ENCODE measurements at places on chromosomes 12 and 14.

DNA sequence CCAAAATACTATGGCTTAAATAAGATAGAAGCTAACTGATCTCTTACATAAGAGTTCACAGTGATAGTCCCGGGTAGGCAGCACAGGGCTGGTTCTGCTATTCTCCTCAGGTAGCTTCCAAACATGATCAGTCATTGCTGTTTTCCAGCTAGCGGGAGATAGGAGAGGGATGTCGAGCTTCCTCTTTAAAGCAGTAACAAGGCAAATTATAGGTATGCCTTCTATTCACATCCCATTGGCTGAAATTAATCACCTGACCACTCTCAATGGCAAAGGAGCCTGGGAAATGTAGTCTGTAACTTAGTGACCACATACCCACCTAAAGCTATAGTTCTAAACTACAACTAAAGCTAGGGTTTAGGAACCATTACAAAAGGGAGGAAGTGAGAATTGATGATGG, 34.5 kb upstream of the VRK1 start:
- peak; percentile 41 for DNase-seq

DNA sequence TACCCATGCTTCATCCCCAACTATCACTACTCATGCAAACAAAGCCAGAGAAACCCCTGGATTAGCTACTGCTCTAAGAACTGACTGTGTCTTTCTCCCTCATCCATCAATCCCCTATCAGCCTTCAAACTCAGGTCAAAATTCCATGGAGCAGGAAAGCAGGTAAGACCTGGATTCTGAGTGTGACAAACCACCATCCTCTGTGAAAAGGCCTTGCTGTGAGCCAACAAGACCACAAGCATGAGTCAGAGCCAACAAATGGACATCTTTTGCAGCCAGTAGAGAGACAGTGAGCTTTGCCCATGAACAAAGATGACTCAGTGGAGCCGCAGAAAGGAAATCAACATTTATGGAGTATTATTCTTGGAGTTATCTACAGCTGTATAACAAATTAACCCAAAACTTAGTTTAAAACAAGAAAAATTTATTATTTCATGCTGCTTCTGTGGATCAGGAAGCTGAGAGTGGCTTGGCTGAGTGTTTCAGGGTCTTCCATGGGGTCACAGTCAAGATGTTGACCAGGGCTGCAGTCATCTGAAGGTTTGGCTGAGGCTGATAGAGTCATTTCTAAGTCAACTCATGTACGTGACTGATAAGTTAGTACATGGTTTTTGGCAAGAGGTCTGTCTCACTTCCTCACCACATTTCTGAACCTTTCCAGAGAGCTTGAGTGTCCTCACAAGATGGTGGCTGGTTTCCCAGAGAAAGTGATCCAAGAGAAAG, 61.1 kb downstream of the PITPNM2 start:
- DNase-seq: peak; percentile 75

GRCh38 chr12:91769736-91770135, 375.9 kb downstream of the BTG1 start:
- no peak for DNase-seq

GRCh38 chr14:106826833-106827369, 1300.5 kb downstream of the TMEM121 start:
- no peak for DNase-seq

DNA sequence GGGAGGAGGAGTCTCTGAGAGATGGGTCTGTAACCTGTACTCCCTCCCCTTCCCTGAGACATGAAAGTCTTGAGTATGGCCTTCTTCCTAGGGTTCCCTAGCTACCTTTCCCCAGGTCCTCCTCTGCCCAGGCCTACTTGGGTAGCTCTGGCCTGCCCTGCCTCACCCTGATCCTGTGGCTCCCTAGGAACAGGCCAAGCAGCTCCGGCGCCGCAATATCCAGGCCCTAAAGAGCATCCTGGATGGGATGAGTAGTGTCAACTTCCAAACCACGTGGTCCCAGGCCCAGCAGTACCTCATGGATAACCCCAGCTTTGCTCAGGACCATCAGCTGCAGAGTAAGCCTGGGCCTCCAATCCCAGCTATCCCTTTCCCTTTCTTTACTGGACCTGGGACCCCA, 12.3 kb downstream of the PRPF40B start:
- no peak for DNase-seq

GRCh38 chr12:88247241-88247643, 105.1 kb downstream of the TMTC3 start:
- DNase-seq: no peak

DNA sequence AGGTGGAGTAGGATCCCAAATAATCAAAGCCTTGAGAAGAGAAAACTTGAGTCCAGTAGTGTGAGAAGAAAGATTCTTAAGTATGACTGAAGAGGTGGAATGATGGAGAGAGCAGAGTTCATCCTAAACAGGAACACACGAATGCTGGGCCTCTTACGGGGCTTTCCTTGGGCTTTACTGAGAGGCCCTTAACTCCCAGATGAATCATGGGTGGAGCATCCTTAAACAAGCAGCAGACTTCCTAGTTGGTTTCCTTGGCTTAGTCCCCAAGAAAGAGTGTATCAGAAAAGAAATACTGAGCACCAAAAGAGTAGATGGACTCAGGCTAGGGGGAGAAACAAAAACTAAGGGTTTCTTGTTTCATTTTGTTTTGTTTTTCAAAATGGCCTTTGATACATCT, 132.5 kb downstream of the GPR135 start:
- DNase-seq: no peak

DNA sequence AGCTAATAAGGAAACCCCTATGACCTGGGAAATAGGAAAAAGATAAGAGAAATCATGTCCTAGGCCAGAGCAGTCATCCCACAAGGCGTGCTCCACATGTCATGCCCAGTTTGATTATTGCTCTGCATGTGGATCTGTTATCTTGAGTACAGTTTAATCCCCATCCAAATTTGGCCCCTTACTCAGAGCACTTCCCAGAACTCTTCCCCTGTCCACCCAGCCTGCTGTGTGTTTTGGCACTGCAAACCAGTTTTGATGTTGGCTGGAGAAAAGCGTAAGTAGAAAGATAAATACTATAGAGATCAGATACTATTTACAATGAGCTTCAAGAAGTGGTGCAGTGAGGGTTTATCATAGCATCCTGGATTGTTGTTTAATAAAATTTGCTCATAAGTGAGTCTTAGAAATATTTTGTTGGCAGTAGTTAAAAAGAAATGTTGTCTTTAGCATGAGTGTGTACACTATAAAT, 83.8 kb downstream of the PTPRB start:
- DNase-seq: no peak

DNA sequence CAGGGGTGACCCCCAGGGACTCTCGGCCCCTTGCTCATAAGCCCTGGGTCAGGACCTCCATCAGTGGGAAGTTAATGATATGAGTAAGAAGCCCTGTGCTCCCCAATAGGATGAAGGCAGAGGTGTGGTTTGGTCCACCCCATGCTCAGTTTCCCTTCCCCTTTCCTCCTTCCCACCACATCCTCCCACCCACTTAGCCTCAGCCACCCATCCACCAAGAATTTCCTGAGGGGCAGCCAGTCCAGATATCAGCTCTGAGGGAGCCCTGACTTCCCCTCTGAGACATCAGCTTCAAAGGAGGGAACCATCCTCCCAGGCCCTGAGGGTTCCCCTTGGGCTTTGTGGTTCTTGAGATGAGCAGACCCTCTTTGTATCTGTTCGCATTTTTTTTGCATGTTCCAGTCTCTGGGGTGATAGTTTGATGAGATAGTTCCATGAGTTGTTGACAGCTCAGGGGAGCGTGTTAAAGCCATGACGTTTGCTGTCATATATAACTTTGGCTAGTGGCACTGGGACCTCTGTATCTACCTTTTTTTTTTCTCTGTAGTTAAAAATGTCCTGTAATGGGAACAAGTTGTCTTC, 71.2 kb downstream of the LGMN start:
- DNase-seq: peak; percentile 91

DNA sequence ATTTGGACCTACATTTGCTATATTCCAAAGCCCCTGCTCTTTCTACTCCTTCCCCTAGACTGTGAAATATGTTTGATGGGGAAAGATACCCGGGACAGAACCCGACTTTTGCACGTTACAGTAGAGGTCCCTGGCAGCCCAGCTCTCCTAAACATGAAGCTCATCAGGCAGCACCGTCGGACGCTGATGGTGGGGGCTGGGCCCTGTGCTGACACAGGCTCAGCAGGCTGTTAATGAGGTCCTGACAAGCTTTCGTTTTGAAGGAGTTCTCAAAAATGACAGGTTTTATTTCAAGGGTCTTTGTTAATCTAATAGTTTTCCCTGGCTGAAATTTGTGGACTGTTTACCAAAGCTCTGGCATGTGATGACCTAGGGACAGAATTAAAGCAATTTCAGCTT, 102.3 kb downstream of the SLC25A47 start:
- no peak for DNase-seq

- DNase-seq: no peak
These were observed 102.0 kb downstream of the PRIMA1 start for GRCh38 chr14:93686268-93686667.

DNA sequence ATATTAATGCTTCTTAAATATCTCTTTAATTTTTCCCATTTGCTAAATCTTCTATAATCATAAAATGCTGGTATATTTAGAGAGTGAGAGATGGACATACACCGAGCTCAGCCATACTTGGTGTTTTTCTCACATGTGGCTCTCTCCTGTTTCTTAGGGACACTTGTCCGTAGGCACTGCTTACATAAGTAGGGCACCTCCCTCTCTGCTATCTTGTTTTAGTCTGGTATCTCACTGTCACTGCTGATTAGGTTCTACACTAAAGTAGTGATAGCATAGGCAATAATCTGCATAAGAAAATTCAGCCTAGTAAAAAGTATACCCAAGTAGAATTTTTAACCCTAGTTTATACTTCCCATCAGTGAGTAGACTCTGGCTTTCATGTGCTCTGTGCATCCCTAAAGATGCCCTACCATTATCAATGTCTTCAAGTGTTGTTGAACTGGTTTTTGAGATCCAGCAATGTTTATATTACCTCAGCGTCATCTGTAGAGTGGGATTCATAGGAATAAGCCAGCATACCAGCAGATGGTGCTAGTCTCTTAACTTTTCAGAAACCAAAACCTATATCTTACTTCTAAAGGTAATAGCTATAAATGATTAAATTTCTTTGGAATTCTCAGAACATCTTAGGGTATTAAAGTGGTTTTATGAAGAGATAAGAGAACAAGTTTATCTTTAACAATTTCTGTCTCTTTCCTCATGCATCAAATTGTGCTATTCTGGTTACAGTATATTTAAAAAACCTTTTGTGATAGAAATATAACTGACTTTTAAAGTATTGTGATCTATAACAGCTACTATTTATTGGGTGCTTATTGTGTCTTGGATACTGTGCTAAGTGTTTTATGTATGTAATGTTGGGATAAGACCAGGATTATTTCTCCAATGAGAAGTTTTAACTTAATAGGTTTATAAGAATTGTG, 32.9 kb downstream of the ARID2 start:
- peak; percentile 35 for DNase-seq

DNA sequence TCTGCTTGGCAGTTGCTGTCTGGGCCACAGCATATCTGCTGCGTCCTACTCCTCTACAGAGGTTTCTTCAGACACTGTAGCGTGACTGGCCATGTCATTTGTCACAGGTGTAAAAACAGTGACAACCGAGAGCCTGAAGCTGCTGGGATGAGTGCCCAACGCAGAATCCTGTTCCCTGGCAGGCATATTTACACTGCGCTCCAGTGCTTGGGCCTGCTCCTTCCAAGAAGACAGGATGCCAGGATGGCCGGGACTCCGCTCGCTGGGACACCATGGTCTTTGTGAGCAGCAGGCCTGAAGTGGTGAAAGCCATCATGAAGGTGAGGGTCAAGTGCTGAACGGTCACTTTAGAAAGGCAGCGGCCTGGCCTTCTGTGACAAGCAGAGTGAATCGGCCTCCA, 171.4 kb downstream of the EMP1 start:
- no peak for DNase-seq

GRCh38 chr12:110687396-110688169, 1.3 kb downstream of the HVCN1 start:
- DNase-seq: no peak

DNA sequence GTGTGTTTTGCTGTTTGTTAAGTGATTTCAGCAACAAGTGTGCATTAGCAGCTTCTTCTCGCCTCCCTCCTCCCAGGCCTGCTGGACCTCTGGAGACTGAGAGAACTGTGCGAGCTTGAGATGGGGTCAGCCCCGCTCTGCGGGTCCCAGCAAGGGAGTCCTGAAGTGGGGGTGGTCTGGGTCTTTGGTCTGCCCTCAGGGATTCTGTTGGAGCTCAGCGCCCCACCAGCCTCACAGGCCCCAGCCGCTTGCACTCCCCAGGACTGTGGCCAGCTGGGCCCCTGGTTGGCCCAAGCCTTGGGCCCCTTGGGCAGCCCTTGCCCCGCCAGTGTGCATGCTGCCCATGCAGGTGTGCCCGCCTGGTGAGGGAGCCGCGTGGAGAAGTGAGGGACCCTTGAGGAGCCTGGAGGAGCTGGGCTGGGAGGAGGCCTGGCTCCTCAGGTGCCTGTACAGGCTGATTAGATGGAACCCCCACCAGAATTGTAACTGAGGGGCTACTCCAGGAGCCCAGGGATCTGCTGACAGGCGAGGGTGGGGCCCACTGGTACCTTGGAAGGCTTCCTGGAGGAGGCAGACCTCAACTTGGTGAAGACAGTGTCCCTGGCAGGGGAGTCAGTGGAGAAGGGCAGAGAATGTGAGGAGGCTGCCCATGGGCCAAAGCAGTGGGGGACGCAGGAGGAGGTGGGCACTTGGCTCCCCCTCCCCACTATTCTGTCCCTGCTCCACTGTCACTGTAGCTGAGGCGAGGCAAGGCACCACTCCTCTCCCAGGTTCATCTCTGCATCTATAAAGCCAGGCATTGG, 56.7 kb downstream of the BEGAIN start:
- DNase-seq: no peak

- DNase-seq: peak; percentile 2
These were observed 151.1 kb upstream of the TBX3 start for GRCh38 chr12:114835031-114835430.

Data from suppressor macrophage treated with lipopolysaccharide for 4 hours (primary cell).